ENCODE measurements at places on chromosomes 3 and 15.

GRCh38 chr3:44160818-44161217, 80.9 kb upstream of the TOPAZ1 start:
- no peak for DNase-seq

DNA sequence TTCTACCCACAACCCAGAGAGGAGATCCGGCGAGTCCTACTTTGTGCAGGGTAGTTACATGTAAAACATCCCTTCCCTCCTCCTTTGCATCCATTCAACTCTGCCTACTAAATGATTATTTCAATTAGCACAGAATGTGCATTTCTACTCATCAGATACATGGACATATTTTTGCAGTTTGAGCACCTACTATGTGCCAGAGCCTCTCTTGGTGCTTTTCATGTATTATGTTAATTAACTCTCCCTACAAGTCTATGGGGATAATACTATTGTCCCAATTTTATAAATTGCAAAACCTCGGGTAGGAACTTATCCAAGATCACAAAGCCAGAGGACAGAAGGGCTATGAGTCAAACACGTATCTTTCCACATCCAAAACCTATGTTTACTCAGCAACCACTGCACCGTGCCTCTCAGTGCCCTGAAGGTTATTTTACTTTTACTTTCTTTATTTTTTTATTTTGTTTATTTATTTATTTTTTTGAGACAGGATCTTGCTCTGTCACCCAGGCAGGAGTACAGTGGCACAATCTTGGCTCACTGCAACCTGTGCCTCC, 432.8 kb downstream of the MAGI1 start:
- no peak for DNase-seq

- DNase-seq = no peak
These were observed 209.5 kb downstream of the SOX2 start for GRCh38 chr3:181921220-181921619.

DNA sequence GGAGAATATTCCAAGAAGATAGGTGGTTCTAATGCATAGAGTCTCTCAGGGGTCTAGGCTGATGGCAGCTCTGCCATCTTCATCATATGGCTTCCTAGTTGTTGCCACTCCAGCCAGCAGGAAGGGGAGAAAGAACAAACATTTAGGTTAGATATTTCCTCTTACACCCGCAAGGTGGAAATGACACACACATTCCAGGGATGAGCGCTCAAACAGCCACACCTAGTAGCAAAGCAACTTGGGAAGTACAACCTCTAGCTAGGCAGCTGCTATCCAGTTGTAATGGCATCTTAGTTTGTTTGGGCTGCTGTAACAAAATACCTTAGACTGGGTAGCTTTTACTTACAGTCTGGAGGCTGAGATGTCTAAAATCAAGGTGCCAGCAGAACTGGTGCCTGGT, 51.9 kb upstream of the ADAMTSL3 start:
- peak; percentile 37 for DNase-seq

DNA sequence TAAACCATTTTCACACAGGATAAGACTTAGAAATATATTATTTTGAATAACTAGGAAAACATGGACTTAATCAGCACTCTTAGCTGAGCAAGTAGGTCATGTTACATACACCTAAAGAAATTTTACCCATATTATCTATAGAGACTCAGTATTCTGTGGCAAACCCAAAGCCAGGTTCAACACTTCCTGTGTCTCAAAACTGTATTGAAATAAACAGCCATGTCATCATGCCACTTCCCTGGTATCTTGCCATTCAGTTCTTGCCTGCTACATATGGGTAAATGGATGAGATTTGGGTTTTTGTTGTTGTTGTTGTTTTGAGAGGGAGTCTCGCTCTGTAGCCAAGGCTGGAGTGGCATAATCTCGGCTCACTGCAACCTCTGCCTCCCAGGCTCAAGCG, 141.5 kb upstream of the PLXND1 start:
- no peak for DNase-seq

DNA sequence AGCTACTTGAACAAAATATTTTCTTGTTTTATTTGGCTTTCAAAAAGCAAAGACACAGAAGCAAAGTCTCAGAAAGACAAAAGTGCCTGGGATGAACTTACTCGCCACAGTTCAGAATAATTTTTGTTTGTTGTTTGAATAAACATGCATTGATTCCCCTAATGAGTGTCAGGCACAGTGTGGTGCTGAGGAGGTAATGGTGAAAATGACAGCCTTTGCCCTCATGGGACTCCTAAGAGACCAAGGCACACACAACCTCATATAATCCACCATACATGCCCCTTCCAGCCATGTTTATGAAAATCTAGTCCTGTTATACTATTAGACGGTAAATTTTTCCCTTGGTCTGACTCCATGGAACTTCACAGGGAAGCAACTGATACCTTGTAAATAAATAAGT, 2.5 kb downstream of the GOLIM4 start:
- no peak for DNase-seq

DNA sequence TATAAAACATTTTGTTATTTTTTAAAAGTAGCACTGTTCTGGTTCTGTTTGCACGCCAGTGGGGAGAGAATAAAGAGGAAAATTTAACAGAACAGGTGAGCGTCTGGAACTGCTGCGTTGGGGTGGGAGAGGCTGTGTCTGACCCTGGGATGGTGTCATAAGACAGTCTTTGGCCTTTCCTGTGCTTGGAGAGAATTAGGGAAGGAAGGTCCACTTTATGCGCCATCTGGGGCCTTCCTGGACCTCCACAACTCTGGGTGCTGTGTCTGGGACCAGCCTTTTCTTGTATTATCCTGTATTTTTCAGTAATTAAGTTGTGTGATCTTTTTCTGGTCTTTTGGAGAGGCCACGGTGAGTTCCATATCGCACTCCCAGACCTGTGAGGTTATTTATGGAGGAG, 3.3 kb downstream of the FAM43A start:
- no peak for DNase-seq

GRCh38 chr3:106281221-106281620, 412.4 kb upstream of the CBLB start:
- DNase-seq = no peak

DNA sequence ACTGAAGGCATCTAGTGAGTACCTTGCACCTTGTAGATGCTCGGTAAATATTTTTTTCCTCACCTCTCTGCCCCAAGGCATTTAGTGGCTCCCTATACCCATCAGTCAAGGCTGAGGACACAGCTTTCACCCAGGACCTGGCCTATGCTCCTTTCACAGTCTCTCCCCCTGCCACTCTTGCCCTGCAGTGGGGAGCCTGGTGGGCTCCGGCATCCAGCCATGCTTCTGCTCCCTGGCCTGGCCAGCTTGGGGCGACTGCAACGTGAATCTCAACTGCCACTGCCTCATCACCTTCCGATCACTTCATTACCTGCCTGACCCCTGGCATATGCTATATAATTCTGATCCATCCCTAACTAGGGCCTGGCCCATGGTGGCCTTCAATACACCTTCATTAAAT, 735 bp upstream of the CX3CR1 start:
- no peak for DNase-seq

- no peak for DNase-seq
These were observed 20.8 kb downstream of the ABI3BP start for GRCh38 chr3:100972301-100972844.

DNA sequence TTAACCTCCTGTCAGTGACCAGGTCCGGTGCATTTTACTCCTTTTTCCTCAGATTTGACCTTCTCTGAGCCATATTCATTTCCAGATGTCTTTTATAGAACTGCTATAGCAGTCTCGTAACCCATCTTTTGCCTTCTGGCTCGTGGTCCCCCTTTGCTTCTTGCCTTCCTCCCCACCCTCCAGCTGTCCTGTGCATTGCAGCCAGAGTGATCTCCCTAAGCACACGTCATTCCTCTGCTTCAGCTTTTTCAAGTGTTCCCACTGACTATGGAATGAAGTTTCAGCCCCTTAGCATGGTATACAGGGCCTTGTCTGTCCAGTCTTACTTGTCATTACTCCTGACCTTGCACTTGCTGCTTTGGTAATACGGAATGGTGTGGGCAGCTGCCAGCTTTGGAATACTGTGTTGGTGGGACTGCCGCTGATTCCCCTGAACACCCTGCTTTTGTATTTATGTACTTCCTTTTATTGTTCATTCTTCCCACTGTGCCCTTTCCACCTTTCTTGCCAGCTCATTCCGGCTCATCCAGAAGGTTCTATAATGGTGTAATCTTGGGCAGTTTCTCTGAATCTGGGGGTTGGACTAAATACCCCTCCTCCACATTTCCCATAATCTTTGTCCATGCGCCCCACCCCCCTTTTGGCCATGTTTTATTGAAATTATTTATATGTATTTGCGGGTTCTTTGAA, 38.9 kb downstream of the SLC25A26 start:
- DNase-seq = no peak

GRCh38 chr3:68088216-68088615, 433.8 kb upstream of the SUCLG2 start:
- peak; percentile 52 for DNase-seq

DNA sequence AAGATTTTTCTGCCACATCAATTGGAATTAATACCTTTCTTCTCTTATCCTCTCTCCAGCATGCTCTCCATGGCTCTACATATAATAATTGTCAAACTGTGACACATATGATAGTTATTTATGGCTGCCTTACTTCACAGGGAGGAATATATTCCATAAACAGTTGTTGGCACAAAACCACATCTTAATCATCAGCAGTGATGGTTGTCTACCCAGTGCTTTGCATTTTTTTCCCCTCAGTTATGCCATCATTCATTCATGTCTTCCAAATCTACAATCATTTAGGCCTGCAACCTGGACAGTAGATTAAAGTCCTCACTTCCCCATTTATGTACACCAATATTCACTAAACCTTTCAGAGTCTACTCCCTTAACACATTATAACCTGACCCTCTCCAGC, 107.7 kb downstream of the THRB start:
- DNase-seq = peak; percentile 19

- DNase-seq = no peak
These were observed 143.6 kb downstream of the OPA1 start for GRCh38 chr3:193736616-193737015.

GRCh38 chr3:129291236-129291886, 12.7 kb downstream of the HMCES start:
- DNase-seq = no peak

GRCh38 chr3:55059027-55059629, 131.3 kb upstream of the LRTM1 start:
- no peak for DNase-seq

DNA sequence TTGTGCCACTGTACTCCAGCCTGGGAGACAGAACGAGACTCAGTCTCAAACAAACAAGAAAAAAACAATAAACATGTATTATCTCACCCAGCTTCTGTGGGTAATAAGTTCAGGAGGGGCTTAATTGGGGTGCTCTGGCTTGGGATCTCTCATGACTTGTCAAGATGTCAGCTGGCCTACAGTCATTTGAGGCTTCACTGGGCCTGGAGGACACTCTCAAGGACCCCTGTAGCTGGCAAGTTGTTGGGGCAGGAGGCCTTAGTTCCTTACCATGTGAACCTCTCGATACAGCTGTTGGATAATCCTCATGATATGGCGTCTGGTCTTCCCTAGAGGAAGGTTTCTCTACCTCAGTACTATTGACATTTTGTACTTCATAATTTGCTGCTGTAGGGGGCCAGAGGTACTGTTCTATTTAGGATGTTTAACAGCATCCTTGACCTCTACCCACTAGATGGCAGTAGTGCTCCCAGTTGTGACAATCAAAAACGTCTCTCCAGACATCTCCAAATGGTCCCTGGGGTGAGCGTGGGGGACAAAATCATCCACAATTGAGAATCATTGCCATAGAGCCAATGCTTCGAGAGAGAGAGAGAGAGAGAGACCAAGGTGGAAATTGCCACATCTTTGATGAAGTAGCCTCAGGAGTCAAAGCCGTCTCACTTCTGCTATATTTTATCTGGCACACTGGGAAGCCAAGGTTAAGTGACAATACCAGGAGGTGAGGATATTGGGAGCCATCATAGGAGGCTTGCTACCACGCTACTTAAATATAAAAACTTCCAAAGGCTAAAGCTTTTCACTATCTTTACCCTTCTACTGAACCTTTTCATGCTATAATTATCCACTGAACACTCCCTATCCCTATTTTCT, 23.9 kb upstream of the SLTM start:
- DNase-seq = peak; percentile 52

All from RCC 7860 (cell line).